Stimulated activated CD4-positive, alpha-beta T cell treated with anti-CD3 and anti-CD28 coated beads, Interleukin-4, amount 100 ng/mL, for 4 hours (primary cell): ENCODE measurements at places on chromosomes 6 and 20.

DNA sequence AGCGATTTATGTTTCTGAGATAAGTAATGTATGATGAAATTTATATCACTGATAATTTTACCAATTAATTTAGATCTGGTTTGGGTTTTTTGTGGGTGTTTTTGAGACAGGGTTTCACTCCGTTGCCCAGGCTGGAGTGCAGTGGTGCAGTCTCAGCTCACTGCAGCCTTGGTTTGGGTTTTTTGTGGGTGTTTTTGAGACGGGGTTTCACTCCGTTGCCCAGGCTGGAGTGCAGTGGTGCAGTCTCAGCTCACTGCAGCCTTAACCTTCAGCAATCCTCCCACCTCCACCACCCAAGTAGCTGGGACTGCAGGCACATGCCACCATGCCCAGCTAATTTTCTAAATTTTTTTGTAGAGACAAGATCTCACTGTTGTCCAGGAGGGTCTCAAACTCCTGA lies 13.0 kb downstream of the MRS2 start:
- DNase-seq, result no peak

GRCh38 chr6:125189494-125189893 lies 35.9 kb downstream of the TPD52L1 start:
- no peak for DNase-seq

GRCh38 chr6:37134396-37135191 lies 35.4 kb upstream of the PIM1 start:
- no peak for DNase-seq

DNA sequence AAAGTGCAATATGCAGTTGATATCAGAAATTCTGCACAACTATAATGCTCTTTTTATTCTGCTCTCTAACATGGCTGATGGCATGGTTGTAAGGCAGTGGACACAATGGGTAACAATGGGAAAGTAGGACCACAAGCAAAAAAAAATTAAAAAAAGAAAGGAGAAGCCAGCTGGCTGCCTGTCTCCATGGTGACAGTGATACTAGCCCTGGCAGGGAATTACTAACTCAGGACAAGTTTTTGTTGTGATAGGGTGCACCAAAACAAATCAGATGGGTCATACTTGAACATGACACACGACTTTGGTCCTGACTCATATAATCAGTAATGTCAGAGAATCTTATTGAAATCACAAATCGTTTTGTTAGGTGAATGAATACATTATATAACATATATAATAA lies 169.4 kb downstream of the TRDN start:
- DNase-seq, result no peak

DNA sequence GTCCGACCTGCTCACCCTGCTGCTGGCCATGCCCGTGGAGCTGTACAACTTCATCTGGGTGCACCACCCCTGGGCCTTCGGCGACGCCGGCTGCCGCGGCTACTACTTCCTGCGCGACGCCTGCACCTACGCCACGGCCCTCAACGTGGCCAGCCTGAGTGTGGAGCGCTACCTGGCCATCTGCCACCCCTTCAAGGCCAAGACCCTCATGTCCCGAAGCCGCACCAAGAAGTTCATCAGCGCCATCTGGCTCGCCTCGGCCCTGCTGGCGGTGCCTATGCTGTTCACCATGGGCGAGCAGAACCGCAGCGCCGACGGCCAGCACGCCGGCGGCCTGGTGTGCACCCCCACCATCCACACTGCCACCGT lies 885 bp downstream of the NTSR1 start:
- DNase-seq, result no peak

- no peak for DNase-seq
Measured at GRCh38 chr20:37925265-37926165, 22.6 kb downstream of the VSTM2L start.

- no peak for DNase-seq
Measured at GRCh38 chr6:167552961-167553735, 228.3 kb downstream of the TTLL2 start.
